ENCODE measurements at places on chromosomes 2 and 18.

DNA sequence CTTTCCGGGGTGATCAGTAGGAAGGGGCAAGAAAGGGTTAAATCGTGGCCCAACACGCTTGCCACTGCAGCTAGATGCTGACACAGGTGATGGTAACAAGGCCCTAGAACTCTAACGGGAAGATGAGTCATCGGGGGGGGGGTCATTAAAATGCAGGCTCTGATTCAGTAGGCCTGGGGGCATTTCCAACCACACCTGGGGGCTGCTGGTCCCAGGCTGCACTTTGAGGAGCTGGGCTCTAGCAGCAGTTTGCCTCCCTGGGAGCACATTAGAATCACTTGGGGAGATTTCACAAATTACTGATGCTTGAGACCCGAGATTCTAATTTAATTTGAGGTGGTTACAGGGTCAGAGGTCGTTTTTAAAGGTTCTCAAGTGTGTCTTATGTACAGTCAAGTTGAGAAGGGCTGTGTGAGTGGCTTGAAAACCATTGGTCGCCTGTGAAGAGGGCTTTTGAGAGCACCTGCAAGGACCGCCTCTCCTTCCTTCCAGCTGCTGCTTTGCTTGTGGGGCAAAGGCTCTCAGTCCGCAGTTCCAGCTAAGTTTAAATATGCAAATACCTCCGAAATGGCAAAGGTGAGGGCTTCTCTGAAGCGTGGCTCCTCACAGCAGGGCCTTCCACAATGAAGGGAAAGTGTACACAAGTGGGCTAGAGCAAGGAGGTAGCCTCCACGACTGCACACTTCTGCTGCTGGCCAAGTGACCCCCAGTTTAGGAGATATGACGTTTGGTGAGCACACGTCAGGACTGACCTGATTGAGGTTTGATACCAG, 128.0 kb upstream of the MSH6 start:
- no peak for DNase-seq

GRCh38 chr2:221817052-221817451, 244.9 kb upstream of the EPHA4 start:
- DNase-seq = no peak

GRCh38 chr2:227163485-227163997, 464 bp downstream of the COL4A4 start:
- no peak for DNase-seq

GRCh38 chr2:233811087-233811486, 33.0 kb downstream of the MROH2A start:
- no peak for DNase-seq

GRCh38 chr2:188628989-188629752, 337.5 kb downstream of the GULP1 start:
- DNase-seq = no peak

DNA sequence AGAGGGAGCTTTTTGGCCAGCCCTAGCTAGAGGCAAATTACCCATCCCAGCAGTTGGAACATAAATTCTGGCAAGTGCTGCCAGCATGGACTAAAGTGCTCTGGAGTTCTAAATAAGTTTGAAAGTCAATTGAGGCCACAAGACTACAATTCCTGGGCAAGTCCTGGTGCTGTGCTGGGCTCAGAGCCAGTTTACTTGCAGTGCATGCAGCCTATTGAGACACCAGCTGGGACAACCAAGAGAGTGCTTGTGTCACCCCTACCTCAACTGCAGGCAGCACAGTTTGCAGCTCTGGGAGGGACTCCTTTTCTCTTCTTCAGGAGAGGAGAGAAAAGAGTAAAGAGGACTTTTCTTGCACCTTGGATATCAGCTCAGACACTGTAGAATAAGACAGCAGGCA, 277.2 kb upstream of the TMEFF2 start:
- DNase-seq = no peak

- DNase-seq = no peak
Observed at GRCh38 chr2:50723286-50723938, 308.5 kb downstream of the NRXN1 start.

DNA sequence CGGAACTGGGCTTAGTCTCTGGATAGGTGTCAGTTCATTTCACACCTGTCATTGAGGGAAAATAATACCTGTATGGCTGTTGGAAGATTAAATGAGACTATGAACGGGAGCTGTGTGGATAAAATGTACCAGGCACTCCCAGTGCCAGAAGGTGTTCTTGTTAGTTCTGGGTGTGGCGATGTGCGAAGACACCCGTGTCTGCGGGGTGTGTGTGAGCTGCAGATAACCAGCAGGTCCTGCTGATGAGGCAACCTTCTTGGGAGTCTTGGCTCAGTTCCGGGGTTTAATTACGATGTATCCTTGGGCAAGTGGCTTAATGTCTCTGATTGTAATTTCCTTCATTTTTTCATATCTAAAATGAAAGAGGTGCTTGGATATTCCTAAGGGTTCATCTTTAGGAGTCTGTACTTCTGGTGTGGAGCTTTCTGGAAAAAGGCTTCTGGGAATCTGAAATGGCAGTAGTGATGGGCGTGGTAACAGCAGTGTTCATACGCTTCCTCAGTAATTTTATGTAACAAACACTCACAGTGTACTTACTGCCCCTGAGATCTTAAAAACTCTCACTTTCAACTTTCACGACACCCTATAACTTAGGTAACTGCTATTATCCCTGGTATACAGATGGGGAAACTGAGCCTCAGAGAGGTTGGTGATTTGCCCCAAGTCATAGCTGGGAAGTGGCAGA, 35.0 kb downstream of the NEDD4L start:
- no peak for DNase-seq

DNA sequence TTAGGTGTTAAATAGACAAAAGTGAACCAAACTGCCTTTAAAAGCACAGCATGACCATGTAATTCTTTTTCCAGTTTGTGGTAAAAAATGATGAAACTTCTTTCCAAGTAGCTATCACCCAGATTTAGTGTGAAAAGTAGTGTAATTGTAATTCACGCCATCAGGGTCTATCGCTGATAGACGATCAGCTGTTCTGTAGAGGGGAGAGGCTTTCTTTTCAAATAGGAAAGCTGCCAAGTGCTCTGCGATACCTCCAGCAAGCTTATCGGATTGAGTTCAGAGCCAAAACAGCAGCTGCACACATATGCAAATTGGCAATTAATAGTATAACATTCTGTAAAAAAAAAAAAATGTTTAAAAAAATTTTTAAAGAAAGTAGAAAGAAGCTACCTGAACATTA, 61.9 kb upstream of the PSMD14 start:
- DNase-seq = no peak

GRCh38 chr2:172513524-172513900, 42.4 kb upstream of the PDK1 start:
- no peak for DNase-seq

GRCh38 chr2:199848389-199849130, 2.4 kb downstream of the FTCDNL1 start:
- no peak for DNase-seq

DNA sequence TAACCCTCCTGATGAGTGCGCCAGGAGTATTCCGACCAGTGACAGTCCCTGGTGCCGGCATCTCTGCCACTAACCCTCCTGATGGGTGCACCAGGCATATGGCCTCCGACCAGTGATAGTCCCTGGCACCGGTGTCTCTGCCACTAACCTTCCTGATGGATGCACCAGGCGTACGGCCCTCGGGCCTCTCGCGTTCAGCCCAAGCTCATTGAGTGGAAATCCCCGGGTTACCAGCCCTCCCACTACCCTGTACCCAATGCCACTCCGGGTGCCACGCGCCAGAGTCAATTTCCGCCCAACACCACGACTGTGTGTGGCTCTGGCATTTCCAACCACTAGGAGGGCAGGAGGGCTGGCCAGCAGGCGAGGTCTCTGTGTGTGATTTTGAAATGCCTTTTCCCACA, 11.7 kb upstream of the GPC1 start:
- DNase-seq = no peak

GRCh38 chr2:240619506-240620148, 5.7 kb upstream of the GPR35 start:
- no peak for DNase-seq

- DNase-seq = no peak
Observed at GRCh38 chr2:127045792-127046501, 61.0 kb downstream of the BIN1 start.

GRCh38 chr2:178269438-178270224, 75.3 kb downstream of the OSBPL6 start:
- no peak for DNase-seq

GRCh38 chr2:36707050-36707449, 10.5 kb downstream of the VIT start:
- DNase-seq = no peak

DNA sequence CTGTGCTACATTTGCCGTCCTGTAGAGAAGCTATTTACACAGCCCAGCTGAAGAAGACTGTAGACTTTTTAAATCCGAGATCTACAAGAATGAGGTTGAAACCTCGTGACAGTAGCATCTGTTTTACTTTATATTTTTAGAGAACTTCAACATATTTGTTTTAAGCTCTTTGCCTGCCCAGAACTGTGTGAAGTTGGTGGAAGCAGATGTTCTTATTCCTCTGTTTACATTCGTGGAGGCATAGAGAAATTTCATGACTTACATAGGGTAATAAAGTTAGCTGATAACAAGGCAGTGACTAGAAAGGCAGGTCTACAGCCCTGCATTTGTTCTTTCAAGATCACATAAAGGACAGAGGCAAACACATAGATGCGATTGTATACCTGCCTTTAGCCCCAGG, 47.0 kb upstream of the MAP3K20 start:
- DNase-seq = no peak

DNA sequence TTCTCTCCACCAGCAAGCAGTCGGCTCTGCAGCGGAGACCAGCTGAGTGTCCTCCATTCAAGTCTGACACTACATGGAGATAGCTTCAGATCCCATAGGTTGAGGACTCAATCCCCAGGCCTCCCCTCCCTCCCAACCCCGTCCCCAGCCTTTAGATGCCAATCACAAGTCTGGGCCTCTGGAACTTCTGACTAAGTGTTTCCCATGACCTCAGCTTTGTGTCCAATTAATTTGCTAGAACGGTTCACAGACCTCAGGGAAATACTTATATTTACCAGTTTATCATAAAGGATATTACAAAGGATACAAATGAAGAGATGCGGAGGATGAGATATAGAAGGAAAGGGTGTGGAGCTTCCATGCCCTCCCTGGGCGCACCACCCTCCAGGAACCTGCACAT, 77.4 kb downstream of the MERTK start:
- DNase-seq = no peak

DNA sequence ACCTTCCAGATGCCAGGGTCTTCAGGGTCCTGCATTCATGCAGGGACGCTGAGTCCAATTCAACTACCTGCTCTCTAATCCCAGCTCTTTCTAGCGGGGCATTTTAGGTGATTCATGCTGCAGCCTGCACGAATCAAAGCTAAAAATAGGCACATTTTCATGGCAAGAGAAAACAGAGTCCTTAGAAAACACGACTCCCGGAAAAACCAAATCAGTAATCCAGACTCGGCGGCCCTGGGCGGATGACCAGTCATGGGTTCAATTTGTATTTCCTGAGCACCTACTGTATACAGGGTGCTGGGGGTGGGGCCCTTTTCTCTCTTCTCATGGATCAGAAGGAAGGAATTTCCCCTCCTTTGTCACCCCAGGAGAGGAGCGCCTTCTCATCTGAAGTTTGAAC, 64.4 kb downstream of the LONRF2 start:
- DNase-seq = no peak

DNA sequence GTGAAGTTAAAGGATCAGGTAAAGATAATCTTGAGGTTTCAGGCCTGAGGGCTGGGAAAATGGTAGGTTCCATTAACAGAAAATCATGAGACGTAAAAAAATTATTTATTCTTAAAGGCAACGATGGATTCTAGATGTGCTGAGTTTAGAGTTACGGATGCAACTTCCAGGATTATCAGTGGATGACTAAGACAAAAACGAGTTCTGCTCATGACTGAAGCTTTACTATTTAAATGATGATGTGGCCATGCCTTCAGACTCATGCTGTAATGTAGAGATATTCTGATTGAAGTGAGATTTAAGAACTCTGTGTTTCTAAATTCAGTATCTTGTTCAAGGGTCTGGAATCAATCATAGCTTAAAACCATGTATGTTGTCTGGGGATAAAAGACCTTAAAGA, 5.0 kb downstream of the TMEM237 start:
- DNase-seq = no peak

GRCh38 chr18:42086288-42086687, 131.3 kb downstream of the PIK3C3 start:
- DNase-seq = no peak

DNA sequence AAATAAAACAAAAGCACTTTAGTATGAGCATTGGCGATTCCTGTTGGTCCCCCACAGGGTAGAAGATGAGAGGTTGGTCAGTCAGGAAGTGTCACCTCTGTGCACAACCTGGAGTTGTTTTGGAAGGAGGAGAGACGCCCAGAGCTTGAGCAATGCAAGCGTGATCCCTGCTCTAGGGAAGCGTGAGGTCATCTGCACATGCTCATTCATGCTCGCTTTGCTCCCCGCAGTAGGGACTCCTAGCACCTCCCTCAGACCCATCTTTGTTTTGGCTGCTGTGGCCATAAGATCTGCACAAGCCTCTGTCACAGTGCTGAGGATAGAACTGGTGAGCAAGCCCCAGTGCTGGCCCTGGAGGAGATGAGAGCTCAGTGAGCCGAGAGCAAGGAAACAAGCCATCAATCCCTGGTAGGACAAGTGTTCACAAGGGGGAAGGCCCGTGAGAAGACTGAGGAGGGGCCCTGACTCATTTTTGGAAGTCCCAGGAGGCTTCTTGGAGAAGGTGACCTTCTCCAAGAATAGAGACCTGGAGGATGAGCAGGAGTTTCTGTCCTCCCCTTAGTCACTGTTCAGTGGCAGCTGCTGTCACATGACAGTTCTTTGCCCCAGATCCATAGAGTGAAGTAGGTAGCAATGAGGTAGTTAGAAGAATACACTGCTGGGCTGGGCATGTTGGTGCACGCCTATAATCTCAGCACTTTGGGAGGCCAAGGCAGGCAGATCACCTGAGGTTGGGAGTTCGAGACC, 13.3 kb upstream of the ATP8B1 start:
- DNase-seq = no peak

DNA sequence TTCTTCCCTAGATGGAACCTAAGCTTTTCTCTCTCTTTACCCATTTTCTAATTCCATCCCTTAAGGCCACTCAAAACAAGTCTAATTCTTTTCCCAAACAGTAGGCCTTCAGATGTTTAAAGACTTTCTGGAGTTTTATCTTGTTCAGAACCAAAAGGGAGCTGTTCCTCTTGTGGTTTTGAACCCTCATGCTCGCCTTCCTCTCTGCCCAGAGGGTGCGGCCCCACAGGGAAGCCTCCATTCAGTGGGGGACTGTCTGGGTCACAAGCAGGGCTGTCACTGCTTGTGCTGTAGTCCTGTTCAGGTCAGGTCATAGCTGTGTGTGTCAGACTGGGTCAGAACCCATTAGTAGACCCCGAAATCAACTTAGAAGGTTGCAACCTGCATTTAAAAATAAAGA, 56.5 kb downstream of the TET3 start:
- DNase-seq = peak; percentile 42

- DNase-seq = peak; percentile 48
Observed at GRCh38 chr2:73963385-73964120, 21.2 kb upstream of the TET3 start.

GRCh38 chr2:239814116-239814860, 210.9 kb downstream of the NDUFA10 start:
- DNase-seq = no peak
